ENCODE measurements at places on chromosomes 2 and 18.

DNA sequence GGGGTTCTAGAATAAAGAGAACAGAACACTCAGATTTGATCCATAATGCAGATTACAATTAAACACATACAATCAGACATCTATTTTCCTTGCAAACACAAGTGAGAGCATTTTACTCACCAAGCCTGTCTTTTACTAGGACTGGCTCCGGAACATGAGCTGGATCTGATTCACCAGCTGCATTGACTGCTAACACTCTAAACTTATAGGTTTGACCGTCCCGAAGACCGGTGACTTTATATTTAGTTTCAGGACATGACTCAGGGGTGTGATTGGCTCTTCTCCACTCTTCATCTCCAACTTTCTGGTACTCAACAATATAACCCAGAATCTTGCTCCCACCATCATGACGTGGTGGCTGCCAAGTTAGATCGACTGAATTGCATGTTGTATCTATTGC, 112.4 kb downstream of the PLEKHA3 start:
- no peak for DNase-seq

DNA sequence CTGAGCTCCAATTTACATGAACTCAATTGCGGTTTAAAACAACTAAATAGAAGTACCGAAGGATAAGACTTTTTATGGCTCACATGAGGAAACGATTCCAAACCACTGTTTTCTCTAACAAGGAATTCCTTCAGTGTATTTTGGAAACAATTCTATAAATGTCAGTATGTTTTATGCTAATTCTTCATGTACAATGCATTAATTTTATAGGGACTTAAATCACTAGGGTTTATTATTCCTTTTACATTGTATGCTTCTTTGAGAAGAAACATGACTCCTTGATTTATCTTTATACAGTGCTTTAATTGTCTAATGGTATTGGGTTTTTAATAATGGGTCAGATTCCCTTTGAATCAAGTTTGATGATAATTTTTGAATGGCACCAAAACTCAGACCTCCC, 566.8 kb downstream of the EPHA4 start:
- no peak for DNase-seq

DNA sequence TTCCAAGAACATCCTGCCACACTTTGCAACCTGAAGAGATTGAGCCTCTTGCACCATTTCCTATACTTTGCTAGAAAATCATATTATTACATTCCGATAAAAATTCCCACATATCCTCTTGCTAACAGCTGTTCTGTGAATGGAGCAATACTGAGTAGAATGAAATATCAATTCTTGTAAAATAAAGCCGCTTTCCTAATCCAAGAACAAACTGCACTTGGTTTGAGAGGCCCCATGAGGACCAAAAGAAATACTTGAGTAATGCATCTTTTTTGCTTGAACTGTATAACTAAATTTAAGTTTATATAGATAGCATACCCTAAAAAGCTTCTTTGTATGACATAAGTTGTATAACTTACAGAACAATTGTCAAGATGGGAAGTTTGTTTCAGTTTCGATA, 632.4 kb upstream of the SLC8A1 start:
- no peak for DNase-seq

- no peak for DNase-seq
Measured at GRCh38 chr2:112642561-112642960, 3.2 kb upstream of the SLC20A1 start.

GRCh38 chr18:13481820-13482617, 244.3 kb downstream of the FAM210A start:
- DNase-seq: no peak

- peak; percentile 53 for DNase-seq
Measured at GRCh38 chr2:19899985-19900930, 1.5 kb downstream of the TTC32 start.

DNA sequence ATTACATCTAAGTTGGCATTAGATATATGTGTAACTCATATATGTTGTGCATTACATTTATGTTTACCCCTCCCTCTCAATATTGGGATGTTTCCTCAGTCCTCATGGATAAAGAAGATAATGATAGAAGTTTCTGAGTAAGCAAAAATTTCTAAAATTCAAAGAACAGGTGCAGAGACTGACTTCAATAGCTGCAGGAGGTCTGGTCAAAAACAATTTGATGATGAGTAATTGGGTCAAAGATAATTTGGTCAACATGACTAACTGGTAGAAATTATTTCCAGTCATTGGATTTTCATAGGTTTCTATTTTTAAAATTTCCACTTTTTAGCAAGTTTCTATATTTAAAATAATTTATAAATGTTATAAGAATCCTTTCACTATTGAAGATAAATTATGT, 1130.9 kb upstream of the SLC39A10 start:
- DNase-seq: no peak

GRCh38 chr2:218209078-218209477, 7.9 kb upstream of the ARPC2 start:
- DNase-seq: no peak

- no peak for DNase-seq
Measured at GRCh38 chr18:60554967-60555366, 182.4 kb upstream of the MC4R start.

DNA sequence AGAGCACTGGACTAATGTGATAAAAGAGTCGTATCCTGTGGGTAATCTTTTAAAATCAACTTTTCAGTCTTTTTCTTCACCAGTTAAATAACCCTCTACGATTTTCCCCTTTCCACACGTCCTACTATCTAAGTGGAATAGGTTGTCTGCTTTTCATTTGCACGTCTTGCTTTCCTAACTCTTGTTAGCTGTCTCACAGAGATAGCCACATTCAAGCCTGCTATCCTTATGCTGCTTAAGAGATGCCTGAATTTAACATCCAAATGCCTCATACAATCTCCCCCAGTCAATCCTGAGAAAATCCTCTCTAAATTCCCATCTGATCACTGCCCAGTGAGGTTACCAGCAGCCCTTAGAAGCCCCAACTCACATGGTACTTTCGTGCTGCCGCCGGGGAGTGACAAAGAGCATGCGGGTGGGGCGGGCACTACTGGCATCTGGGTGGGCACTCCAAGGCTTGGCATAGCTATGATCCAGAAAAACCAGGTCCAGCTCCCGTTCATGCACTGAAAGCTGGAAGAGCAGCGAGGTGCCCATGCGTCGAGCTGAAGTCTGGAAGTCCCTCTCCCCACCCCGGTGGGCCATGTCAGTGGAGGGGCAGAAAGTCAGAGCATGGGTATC, 1.5 kb downstream of the KANSL3 start:
- no peak for DNase-seq
